Naive thymus-derived CD4-positive, alpha-beta T cell (primary cell): ENCODE measurements at places on chromosomes 11 and 22.
A peak's percentile ranks its signal among the peaks of the same experiment; 100 is the strongest.

- no peak for DNase-seq
Observed at GRCh38 chr11:96185220-96185768, 157.7 kb downstream of the MAML2 start.

DNA sequence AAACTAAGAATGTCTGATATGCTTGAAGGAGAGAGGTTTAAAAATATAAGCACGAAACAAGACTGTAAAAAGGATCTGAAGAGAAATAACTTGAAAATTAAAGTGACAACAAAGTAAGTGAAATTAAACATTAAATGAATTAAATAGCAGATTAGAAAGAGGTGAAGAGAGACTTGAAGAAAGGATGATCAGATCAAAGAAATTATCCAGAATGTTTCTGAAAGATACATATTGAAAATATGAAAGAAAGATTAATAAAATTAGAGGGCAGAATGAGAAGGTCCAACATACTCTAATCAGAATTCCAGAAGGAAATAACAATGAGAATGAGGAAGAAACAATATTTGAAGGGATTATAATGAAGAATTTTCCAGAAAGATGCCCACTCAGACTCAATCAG lies 151.1 kb downstream of the FAM76B start:
- DNase-seq = no peak

DNA sequence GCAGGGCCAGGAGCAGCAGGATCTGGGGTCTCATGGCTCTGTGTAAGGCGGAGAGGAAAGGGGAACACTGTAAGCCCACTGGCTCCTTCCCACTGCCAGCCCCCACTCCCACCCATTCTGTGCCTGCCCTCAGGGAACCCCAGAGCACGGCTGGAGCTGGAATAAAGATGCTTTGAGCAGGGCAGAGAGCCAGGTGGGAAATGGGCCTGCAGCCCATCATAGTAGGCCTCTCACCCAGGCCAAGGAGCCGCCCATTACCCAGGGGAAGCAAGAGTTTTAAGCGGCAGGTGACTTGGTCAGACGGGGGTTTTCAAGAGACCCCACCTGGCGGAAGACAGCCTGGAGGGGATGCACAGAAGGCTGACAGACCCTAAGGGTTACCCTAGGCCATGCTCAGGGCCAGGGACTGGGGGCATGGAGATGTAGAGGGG lies 4.6 kb downstream of the LRRC32 start:
- DNase-seq = no peak

DNA sequence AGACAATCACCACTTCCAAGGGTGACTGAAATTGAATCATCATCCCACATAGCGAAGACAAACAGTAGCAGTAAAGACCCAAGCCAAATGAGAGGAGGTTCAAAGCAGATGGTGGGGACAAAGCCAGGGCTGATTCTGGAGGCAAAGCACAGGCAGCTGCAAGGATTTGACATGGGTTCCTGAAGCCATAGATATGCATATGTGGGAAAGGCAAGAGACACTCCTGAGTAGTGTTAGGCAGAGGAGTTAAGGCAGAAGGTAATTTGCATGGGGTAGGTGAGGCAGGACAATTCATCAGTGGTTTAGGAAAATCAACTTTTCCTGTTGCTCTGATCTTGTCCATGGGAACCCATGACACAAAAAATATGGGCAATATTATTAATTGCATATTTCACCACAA lies 462.8 kb downstream of the FAM181B start:
- no peak for DNase-seq

- peak; percentile 7 for DNase-seq
Observed at GRCh38 chr22:26172389-26172990, 3.2 kb downstream of the SEZ6L start.

DNA sequence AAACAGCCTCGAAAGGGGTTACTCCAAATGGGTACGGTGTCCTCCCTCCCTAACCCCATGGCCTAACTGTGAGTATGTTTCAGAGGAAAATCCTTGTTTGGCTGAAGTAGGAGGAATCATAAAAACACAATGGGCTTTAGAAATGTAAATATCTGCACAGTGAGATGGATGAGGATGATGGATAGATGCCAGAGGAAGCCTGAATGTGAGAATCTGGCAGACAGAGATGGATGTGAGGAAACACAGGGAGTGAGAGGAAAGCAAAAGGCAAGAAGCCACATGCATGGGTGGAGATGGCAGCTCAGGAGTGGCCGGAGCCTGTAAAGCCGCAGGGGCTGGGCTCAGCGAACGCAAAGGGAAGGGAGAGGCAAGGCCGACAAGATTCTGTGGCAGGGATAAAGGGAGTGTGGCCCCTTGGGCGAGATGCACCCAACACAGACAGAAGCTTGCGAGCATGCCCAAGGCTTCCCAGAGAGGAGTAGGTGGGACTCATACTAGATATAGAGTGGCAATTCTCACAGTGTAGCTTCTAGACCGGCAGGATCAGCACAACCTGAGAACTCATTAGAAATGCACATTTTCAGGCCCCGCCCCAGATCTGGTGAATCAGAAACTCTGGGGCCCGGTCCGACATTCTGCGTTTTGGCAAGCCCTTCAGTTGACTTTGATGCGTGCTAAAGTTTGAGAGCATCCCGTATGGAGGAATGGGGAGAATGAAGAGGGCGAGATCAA lies 237.3 kb upstream of the CADM1 start:
- no peak for DNase-seq

- DNase-seq = no peak
Observed at GRCh38 chr11:33622186-33622585, 78.4 kb downstream of the C11orf91 start.

- no peak for DNase-seq
Observed at GRCh38 chr11:6357222-6357621, 33.1 kb upstream of the SMPD1 start.

GRCh38 chr11:111723595-111723994 lies 42.6 kb downstream of the PPP2R1B start:
- DNase-seq = no peak

DNA sequence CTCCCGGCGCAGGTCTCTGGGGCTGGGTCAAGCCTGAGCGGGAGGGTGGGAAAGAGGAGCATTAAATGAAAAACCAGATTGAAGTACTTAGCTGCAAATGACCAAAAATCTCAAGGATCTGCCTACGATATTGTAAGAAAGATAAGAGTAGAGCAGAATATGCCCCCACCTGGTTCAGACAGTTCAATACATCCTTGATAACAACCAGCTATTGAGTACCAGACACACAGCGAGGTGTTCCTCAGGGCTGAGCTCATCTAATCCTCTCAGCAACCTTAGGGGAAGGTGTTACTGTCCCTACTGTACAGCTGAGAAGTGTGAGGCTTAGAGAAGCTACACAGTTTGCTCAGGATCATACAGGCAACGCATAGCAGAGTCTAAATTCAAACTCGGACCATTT lies 27.4 kb upstream of the HMGXB4 start:
- DNase-seq = no peak

DNA sequence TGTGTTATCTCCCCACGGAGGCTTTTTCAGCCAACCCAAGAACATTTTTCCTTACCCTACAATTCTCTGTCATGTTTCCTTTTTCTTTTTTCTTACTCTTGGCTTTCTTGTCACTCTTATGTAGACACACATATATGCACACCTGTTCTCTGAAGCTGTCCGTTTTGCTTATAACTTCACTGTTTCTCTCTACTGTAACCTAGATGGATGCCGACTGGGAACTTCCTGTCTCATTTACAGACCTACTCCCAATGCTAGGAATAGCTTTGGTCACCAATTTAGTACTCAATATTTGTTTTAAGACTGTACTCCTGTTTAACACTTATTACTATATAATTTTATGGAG lies 9.9 kb upstream of the CASP12 start:
- DNase-seq = no peak

GRCh38 chr11:20056109-20056949 lies 103.9 kb downstream of the DBX1 start:
- no peak for DNase-seq

- no peak for DNase-seq
Observed at GRCh38 chr11:68956547-68957254, 24.1 kb downstream of the MRGPRD start.

GRCh38 chr11:74714904-74715303 lies 16.3 kb downstream of the CHRDL2 start:
- DNase-seq = no peak

DNA sequence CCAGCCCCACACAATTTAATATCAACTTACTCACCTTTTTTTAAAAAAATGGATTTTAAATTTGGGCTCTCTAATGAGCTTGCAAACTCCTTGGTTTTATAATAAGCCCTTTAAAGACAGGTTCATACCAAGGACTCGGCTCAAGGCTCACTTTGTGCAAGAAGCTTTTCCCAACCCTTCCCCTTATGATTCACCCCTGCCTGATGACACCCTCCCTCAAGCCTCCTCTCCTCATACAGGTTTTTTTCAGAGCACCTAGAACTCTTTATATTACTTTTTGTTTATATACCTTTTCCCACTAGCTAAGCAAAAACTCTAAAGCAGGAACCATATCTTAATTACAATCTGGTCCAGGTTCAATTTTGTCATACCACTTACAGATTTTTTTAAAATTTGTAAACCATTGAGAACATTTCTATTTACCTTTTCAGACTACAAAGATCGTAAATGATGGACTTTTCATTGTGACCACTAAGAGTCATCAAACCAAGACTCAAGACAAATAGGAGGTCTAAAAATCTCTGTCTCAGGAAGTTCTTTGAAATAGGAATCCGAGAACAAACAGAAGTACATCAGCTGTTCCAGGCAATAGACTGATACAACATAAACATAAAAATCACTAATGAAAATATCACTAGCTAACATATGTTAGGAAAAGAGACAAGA lies 13.1 kb upstream of the EXPH5 start:
- DNase-seq = no peak

DNA sequence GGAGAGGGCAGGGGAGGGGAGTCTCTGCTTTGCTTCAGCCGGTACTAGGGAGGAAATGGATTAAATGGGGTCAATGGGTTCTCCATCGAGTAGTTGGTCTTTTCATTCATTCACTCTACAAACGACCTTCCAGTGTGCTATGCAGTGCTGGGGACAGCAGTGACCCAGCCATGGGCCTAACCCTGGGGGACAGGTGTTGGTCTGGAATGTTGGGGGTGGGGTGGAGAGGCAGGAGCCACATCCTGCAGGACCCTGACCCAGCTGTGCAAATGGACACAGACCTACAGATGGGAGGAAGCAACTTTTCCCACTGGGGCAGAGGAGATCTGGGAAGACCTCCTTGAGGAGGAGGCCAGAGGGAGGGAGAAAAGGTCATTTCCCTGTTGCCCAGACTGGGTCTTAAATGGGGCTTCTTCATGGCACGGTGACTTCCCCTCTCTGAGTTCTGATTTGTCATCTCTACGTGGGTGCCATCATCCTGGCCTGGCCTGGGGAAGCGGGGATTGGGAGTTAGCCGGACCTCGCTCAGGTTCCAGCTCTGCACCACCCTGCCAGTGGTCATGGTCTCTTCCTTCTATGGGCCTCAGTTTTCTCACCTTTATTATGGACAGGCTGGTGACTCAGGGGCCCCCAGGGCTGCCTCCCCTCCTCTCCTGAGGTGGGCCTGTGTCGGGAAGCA lies 2.0 kb downstream of the CYTH4 start:
- DNase-seq = no peak

DNA sequence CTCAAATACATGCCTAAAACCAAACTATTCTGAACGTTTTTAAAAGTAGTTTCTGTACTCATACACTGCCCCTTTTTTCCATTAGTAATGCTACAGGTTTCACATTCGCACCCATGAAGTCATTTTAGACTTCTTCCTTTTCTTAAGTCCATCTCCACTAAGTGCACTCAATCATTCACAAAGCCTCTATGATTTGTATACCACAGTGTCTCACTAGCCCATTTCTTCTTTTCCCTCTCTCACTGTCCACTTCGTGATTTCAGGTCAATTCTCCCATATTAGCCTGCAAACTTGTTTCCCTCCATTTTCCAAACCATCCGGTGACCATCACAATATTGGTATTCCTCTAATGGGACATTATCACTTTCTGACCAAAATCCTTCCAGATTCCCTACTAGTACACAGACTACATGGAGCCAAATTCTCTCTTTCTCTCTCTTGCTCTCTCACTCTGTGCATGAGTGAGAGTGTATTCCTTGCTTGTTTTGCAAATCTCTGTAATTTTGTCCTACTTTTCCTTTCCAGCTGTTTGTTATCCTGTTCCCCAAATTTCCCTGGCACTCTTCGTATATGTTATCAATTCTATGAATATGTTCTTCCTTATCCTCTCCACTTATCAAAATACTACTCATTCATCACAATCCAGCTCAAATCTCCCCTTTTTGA lies 3.4 kb upstream of the ZC3H12C start:
- no peak for DNase-seq

GRCh38 chr11:44565953-44566949 lies 788 bp downstream of the CD82 start:
- no peak for DNase-seq

- no peak for DNase-seq
Observed at GRCh38 chr22:43909708-43910107, 13.9 kb upstream of the PNPLA3 start.

DNA sequence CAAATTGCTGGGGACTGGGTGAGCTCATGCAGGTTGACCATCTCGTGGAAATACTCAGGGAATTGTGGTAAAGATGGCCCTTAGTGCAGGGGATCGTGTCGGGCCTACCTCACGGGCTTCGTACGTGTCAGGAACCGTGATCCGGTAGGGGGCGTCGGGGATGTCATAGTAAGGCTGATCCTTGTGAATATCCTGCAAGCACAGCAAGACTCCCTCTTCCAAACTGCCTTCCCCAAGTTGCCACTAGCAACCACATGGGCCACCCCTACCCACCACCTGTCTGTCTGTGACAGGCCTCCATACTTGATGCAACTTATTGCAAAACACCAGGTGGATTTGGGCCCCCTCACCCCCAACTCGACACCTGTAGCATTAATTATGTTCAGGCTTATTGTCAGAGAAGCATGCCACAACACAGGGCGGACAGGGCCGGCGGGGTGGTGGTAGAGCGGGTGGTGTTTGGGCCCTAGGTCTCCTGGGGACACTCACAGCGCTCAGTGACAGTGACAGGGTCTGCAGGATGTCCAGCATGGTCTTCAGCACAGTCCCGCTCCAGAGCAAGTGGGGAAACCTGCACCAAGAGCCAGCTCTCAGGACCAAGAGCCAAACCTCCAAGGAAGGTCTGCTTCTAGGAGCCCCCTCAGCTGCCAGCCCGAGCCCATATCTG lies 22.6 kb upstream of the SERPIND1 start:
- no peak for DNase-seq

DNA sequence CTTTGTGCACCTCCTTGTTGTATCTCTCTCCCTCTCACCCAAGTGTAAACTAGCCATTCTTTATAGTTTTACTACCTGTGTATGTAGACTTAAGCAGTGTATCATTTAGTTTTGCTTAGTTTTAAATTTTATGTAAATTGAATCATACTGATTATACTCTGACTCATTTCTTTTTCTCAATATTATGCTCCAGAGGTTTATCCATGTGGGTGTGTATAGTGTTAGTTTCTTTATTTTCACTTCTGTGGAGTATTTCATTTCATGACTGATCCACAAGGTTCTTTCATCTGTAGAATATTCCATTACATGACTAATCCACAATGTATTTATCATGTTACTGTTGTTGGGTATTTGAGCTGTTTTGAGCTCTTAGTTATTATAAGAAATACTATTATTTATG lies 62.0 kb downstream of the CCDC34 start:
- no peak for DNase-seq

GRCh38 chr11:116960930-116961329 lies 123.5 kb upstream of the APOA1 start:
- no peak for DNase-seq

- DNase-seq = peak; percentile 39
Observed at GRCh38 chr11:122721964-122722266, 66.4 kb downstream of the UBASH3B start.
